ENCODE measurements at places on chromosomes 12 and 14.

- DNase-seq = no peak
These were observed 15.7 kb upstream of the SLC10A1 start for GRCh38 chr14:69812711-69813110.

DNA sequence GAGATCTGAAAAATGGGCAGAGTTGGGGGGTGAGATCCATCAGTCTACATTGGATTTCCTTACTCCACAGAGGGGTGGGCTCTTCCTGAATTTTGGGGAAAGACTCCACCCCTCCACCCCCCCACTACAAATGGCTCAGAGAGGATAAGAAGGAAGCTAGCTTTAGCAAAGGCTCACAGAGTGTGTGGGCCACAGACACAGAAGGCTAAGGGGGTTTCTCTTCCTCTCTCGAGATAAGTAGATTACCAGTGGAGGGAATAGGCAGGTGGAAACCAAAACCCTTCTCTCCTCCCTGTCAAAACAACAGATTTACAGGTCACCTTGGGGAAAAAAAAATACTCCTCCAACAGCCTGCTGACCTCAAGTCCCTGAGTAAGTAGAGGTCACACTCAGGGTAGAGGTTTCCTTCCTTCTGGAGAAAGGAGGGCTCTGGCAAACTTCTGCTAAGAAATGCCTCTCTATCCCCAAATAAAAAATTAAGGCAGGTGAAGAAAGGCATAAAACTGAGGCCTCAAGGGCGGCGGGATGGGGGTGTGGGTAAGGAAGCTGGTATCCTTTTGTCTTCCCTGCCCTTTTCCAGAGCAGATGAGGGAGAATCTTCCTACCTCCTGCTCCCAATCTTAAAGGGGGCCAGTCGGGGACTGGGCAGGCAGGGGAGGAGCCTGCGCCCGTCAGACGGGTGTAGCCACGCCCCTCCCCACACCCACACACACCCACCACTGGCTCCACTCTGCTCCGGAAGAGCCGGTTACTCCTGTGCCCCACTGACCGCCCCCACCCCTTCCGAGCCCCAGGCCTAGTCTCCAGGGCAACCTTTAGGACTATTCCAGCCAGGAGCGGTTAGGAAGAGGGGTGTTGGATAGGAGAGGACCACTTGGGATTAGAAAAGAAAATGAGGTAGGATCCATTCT, 1.9 kb upstream of the BAZ2A start:
- DNase-seq = peak; percentile 58

- no peak for DNase-seq
These were observed 55.6 kb upstream of the CDKL1 start for GRCh38 chr14:50452296-50452695.

GRCh38 chr12:16370096-16370495, 22.7 kb downstream of the MGST1 start:
- DNase-seq = no peak
